ENCODE measurements at places on chromosomes 7 and 10. TPM values are rescaled to one million over a fixed set of nuclear protein-coding genes. Genes with fewer than 3 reads are reported as not detected.
A peak's percentile ranks its signal among the peaks of the same experiment; 100 is the strongest.

DNA sequence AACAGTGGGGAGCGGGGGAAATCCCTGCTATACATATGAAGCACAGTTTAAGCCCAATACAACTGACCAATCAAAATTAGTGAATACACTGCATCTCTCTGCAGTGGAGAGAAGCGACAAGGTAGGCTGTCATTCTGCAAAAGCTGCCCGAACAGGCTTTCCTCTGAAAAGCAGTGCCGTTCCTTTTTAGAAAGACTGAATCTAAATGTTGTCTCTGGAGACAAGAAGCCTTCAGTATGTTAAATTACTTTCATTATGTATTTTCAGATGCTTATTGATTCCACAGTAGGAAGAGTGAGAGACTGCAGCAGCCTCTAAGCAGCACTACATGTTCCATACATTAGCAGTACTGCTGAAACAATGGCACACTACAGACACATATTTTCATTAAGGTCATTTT lies at the start of gene GPR22:
Gene GPR22 (plus strand): TSS at position 129 of the 400 bp plus-strand sequence. CDS start 4,004 bp downstream, outside the sequence.
- no peak for DNase-seq

- DNase-seq = no peak
Measured at GRCh38 chr10:112433136-112433535, 13.6 kb downstream of the ZDHHC6 start.

DNA sequence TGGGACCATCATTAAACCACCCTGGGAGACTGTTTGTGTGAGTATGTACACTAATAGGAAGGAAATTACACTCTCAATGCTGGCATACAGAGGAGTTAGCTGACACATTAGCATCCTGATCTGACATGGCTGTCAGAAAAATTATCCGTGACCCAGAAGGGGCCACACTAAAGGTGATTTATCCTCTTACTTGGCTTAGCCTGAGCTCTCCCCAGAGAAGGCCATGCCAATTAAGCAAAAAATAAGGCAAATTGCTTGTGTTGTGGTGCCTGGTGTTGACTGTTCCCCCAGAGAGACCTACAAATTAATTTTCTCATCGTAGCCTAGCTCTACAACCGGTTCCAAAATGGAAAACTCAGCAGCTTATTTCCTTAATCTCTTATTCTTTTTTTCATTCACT lies 992.3 kb downstream of the KCNMA1 start:
- no peak for DNase-seq

- DNase-seq = no peak
Measured at GRCh38 chr10:129048513-129048912, 418.5 kb upstream of the MGMT start.

- DNase-seq = peak; percentile 71
Measured at GRCh38 chr7:24821045-24821753, 63.9 kb upstream of the GSDME start.

GRCh38 chr10:48594803-48595538 lies 9.9 kb downstream of the ARHGAP22 start:
- DNase-seq = no peak

- DNase-seq = no peak
Measured at GRCh38 chr10:48400850-48401220, 94.4 kb downstream of the MAPK8 start.

The ADRB1 gene
- total RNA-seq = 18.6 TPM

The FOXP2 gene
- total RNA-seq = 7.6 TPM

GRCh38 chr7:39702133-39702532 lies 78.8 kb downstream of the RALA start:
- DNase-seq = no peak

The EVX1 gene
- total RNA-seq = not detected

The TIMM23 gene
- 35.8 TPM for total RNA-seq

DNA sequence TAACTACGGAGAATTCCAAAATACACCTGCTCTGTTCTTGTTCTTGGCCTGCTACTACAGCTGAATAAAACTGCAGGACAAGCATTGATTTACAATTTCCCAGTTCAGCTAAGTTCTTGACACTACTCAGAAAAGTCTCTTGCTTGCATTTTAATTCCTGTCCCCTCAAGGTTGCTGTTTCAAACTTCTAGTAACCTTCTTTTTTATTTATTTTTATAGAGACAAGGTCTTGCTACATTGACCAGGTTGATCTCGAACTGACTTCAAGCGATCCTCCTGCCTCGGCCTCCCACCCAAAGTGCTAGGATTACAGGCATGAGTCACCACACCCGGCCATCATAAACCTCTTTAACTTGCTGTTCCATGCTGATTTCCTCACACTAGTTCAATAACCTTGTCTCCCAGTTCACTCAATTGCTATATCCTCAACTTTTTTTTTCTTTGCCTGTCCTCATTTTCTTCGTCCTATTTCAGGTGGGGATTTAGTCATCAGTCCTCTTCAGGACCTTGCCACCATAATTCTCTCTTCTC lies 79.9 kb downstream of the ARHGAP21 start:
- DNase-seq = no peak

GRCh38 chr7:24733414-24734060 lies 23.7 kb downstream of the GSDME start:
- no peak for DNase-seq

DNA sequence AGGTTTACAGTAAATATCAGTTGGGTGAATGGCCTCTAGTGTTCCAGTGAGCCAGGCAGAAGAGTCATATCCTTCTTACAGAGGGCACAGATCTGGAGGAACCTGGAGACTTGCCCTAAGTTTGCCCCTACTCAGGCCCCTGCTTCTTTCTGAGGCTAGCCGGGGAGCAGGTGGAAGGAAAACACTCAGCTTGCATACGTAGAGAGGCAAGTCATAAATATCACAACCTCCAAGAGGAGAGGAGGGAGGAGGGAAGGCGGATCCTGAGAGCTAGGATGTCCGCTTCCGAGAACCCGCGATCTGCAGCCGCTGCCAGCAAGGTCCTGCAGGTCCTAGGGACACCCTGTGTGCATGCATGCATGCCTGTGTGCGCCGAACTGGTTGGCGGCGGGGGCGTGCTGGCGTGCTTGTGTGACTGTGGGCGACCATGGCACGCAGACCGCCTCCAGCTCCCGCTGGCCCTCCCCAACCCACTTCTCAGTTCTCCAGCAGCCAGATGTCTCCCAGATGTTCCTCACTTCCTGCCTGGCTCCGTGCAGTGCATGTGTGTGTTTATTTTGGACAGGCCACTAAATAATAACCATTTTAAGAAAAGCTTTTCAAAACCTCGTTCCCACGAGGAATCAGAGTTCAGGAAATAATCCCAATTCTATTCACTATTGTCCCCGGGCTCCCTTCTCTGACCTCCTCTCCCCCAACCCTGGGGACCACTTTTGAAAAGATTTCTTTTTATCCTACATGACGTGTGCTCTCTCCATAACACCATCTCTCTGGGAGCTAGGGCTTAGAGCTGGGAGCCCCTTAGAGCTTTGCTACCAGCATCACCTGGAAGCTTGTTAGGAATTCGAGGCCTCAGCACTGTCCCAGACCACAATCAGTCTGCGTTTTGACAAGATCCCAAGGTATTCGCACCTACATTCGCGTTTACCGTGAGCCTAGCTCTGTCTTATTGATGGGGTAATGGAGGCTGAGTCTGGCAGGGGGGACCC lies 32.4 kb downstream of the UNC5B start:
- no peak for DNase-seq

The CDH23 gene
- 10.9 TPM for total RNA-seq

DNA sequence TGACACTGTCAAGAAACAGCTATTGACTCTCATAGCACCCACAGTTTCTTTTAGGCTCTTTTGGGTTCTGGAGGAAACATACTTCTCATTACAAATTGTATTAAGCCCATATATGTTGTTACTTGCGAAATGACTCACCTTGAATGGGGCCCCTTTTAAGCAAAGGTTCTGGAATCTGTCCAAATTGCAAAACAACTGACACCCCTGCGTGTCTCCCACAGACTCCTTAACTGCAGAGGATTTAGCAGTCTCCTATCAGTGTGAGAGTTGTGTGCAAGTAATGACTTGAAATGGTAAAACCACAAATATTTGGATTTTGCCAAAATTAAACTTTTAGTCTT lies 192.3 kb downstream of the DNAJC1 start:
- no peak for DNase-seq

GRCh38 chr7:75993689-75994387 lies 557 bp downstream of the TMEM120A start:
- peak; percentile 79 for DNase-seq

- DNase-seq = no peak
Measured at GRCh38 chr10:132105302-132105995, 39.7 kb downstream of the JAKMIP3 start.

- DNase-seq = no peak
Measured at GRCh38 chr10:87979847-87980246, 116.4 kb downstream of the PTEN start.

The ZNF398 gene
- 14.5 TPM for total RNA-seq

The ZNF783 gene
- 18.8 TPM for total RNA-seq

The LLCFC1 gene
- not detected for total RNA-seq

Data from upper lobe of right lung (tissue), 1 donor.